Kidney (tissue), 22 donors: ENCODE measurements at places on chromosomes 4 and X. TPM values are rescaled to one million over a fixed set of nuclear protein-coding genes. Genes with fewer than 3 reads are reported as not detected.
A peak's percentile ranks its signal among the peaks of the same experiment; 100 is the strongest.

The DHX15 gene
- polyA plus RNA-seq: 53.4 TPM

The SLIT2 gene
- polyA plus RNA-seq: 9.2 TPM

The IL2RG gene
- 3.1 TPM for polyA plus RNA-seq

The NUDT11 gene
- polyA plus RNA-seq: 0.82 TPM

The GC gene
- polyA plus RNA-seq: 1.8 TPM

The CDS1 gene
- polyA plus RNA-seq: 13.5 TPM

DNA sequence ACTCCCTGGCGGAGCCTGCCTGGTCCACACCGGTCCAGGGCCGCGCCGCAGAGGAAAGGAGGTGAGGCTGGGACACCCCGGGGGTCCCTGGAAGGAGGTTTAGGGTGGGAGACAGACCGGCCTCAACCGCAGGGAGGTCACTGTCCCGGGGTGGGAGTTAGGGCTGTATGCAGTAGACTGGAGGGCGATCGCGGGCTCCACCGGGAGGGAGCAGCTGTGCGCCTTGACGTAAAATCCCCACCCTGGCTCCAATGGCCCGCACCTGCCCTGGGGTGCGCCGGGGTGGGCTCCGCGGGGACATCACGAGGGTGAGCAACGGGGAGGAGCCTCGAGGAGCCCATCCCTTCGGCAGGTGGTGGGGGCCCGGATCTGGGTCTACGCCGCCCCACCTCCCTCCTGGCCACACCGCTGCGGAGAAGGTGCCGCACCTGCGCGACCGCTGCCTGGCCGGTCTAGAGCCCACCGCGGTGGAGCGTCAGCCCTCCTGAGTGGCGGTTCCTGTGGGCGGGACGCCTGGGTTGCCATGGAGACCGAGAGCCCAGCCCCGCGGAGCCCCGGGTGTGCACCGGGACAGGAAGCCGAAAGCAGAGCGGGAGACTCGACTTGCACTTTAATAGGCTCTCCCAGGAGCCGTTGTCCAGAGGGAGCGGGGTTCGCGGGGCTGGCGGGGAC lies 105.1 kb downstream of the ADRA2C start:
- H3K4me3 ChIP-seq: no peak overlapping the region
- no peaks in the 10 kb centered on the region for H3K4me1 ChIP-seq
- no peak overlapping the region for H3K27ac ChIP-seq
- H3K36me3 ChIP-seq: no peaks in the 10 kb centered on the region
- H3K27me3 ChIP-seq: peaks cover 8% of the 10 kb centered on the region

DNA sequence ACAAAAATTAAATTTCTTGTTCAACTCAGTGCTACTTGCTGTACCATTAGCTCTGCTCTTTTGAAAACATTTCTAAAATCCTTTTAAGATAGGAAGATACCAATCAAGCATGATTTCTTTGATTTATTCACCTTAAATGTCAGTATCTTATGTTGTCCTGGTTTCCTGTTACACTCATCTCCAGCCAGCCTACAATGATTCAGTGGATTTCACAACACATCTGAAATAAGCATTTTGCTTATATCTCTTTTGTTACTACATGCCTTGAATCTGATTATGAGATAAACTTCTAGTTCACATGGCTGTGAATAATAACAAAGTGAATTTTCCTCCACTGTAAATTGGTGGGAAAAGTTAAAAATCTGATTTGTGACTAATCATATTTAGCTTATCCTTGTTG lies 112.5 kb upstream of the BMP3 start:
- H3K36me3 ChIP-seq: no peaks in the 10 kb centered on the region
- H3K4me3 ChIP-seq: no peak overlapping the region
- no peaks in the 10 kb centered on the region for H3K4me1 ChIP-seq
- H3K27me3 ChIP-seq: no peaks in the 10 kb centered on the region

DNA sequence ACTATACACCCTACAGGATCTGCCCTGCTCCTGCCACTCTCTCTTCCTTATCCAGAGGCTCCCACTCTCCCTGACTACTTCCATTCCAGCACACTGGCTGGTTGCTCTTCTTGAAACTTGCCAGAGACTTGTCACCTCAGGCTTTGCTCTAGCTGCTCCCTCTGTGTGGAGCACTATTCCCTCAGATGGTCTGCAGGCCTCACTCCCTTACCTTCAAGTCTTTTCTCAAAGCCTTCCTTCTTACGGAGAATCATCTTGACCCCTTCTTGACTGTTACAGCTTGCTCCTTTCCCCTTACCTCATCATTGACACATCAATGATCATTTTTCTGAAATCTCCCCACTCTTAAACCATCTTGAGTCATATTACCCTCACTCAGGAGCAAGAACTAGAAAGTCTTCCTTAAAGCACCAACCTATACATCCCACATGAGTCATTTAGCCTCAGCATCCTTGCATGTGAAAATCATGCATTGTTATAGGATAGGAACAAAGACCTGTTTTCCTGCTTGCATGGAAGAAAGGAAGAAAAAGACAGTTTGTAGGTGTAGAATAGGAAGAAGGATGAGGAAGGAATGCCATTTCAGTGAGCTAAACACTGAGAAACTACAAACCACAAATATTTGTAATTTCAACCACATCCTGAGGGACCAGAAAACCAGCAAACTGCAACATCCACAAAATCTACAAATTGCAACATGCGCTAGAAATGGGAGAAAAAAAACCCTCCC lies 55.7 kb downstream of the ANTXR2 start:
- H3K4me1 ChIP-seq: no peaks in the 10 kb centered on the region
- DNase-seq: no peak
- no peak overlapping the region for H3K4me3 ChIP-seq
- no peak overlapping the region for H3K27ac ChIP-seq
- H3K36me3 ChIP-seq: peaks cover 3% of the 10 kb centered on the region

DNA sequence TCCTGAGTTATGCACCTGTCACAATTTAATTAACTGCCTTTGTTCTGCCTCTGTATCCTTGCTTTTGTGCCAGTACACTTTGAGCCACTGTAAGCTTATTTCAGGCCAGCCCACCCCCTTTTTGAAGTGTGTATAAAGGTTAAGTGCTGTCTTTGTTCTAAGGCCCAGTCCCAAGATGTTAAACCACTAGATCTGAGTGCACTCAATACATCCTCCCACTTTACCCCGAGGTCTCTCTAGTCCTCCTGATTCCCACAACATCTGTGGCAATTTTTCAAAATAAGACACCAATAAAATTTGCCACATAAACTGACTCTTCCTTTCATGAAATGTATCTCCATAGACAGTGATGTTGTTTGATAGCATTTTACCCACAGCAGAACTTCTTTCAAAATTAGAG lies 124.1 kb upstream of the SPIN4 start:
- no peaks in the 10 kb centered on the region for H3K36me3 ChIP-seq
- H3K27me3 ChIP-seq: no peaks in the 10 kb centered on the region
- no peak overlapping the region for H3K4me3 ChIP-seq
- no peak overlapping the region for H3K27ac ChIP-seq
- DNase-seq: no peak

GRCh38 chrX:149830192-149830873 lies 48.6 kb downstream of the MAGEA9 start:
- H3K36me3 ChIP-seq: no peaks in the 10 kb centered on the region
- H3K27ac ChIP-seq: no peak overlapping the region
- no peaks in the 10 kb centered on the region for H3K4me1 ChIP-seq
- peak overlapping the region; percentile 43 for H3K4me3 ChIP-seq
- H3K27me3 ChIP-seq: no peaks in the 10 kb centered on the region

DNA sequence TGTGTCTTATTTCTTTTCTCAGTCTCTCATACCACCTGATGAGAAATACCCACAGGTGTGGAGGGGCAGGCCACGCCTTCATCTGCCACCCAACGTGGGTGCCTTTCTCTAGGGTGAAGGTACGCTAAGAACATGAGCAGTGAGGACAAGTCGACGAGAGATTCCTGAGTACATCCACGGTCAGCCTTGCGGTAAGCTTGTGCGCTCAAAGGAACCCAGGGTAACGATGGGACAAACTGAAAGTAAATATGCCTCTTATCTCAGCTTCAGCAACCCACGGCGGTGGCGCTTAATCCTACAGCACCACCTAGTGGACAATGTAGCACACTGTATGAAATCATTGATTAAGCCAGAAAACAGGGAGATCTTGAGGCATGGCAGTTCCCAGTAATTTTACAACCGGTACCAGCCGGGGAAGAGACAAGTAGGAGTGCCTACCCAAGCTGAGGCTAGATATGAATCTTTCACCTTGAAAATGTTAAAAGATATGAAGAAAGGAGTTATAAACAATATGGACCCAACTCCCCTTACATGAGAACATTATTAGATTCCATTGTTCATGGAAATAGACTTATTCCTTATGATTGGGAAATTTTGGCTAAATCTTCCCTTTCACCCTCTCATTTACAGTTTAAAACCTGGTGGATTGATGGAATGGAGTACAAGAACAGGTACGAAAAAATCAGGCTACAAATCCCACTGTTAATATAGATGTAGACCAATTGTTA lies 63.0 kb downstream of the ZNF732 start:
- no peaks in the 10 kb centered on the region for H3K4me1 ChIP-seq
- H3K4me3 ChIP-seq: peak overlapping the region; percentile 93
- H3K27ac ChIP-seq: no peak overlapping the region

- H3K4me1 ChIP-seq: no peaks in the 10 kb centered on the region
- peaks cover 3% of the 10 kb centered on the region for H3K36me3 ChIP-seq
- no peak for DNase-seq
These were observed 87.0 kb downstream of the AFAP1 start for GRCh38 chr4:7852568-7853185.

DNA sequence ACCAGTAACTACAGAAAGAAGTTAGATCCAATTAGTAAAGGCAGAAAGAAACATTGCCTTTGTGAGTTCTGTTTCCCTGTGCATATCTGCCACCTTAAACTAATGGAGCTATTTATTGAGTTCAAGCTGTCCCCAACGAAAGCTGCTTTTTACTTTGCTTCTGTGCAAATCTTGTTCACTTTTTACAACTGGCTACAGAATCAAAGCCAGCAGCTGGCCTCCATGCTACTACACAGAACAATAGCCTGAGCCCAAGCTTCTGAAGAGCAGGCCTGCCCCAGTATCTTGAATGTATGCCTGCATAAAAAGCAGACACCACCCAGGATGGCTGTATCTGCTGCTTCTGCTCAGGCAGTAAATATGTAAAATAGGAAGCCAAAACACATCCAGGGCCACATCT lies 28.1 kb downstream of the ANK2 start:
- DNase-seq: no peak
- H3K4me1 ChIP-seq: no peaks in the 10 kb centered on the region
- H3K4me3 ChIP-seq: no peak overlapping the region

- no peak for DNase-seq
- H3K27ac ChIP-seq: no peak overlapping the region
- no peak overlapping the region for H3K4me3 ChIP-seq
- no peaks in the 10 kb centered on the region for H3K27me3 ChIP-seq
- no peaks in the 10 kb centered on the region for H3K4me1 ChIP-seq
- H3K36me3 ChIP-seq: no peaks in the 10 kb centered on the region
These were observed 52.1 kb downstream of the RAB40A start for GRCh38 chrX:103467156-103467555.

DNA sequence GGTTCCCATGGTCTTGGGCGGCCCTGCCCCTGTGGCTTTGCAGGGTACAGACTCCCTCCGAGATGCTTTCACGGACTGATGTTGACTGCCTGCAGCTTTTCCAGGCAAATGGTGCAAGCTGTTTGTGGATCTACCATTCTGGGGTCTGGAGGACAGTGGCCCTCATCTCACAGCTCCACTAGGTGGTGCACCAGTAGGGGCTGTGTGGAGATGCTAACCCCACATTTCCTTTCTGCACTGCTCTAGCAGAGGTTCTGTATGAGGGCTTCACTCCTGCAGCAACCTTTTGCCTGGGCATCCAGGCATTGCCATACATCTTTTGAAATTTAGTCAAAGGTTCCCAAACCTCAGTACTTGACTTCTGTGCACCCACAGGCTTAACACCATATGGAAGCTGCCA lies 176.1 kb downstream of the DCAF12L1 start:
- no peak for DNase-seq
- H3K4me1 ChIP-seq: no peaks in the 10 kb centered on the region
- no peak overlapping the region for H3K27ac ChIP-seq

GRCh38 chr4:180757927-180758326 lies 1485.3 kb upstream of the TENM3 start:
- no peaks in the 10 kb centered on the region for H3K4me1 ChIP-seq
- no peak overlapping the region for H3K4me3 ChIP-seq
- no peak overlapping the region for H3K27ac ChIP-seq

DNA sequence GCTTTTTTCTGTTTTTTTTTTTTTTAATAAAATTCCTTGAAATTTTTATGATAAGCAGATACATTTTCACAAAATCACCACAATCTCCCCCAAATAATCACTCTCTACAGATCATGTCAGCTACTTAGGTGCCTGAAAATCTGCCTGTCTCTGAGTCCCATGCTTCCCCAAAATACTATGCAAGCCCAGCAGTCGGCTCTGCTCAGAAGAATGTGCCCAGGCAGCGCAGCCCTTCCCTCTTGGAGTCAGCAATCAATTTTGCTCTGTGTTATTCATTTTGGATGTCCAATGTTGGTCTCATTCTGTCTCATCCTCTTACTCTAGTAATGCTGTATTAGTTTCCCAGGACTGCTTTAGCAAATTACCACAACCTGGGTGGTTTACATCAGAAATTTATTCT lies 24.9 kb upstream of the C1QTNF7 start:
- no peaks in the 10 kb centered on the region for H3K36me3 ChIP-seq
- DNase-seq: no peak
- H3K27me3 ChIP-seq: no peaks in the 10 kb centered on the region

- H3K4me3 ChIP-seq: no peak overlapping the region
- no peaks in the 10 kb centered on the region for H3K4me1 ChIP-seq
- H3K27ac ChIP-seq: no peak overlapping the region
- no peaks in the 10 kb centered on the region for H3K27me3 ChIP-seq
- no peaks in the 10 kb centered on the region for H3K36me3 ChIP-seq
These were observed 12.3 kb downstream of the PYURF start for GRCh38 chr4:88511236-88511635.

DNA sequence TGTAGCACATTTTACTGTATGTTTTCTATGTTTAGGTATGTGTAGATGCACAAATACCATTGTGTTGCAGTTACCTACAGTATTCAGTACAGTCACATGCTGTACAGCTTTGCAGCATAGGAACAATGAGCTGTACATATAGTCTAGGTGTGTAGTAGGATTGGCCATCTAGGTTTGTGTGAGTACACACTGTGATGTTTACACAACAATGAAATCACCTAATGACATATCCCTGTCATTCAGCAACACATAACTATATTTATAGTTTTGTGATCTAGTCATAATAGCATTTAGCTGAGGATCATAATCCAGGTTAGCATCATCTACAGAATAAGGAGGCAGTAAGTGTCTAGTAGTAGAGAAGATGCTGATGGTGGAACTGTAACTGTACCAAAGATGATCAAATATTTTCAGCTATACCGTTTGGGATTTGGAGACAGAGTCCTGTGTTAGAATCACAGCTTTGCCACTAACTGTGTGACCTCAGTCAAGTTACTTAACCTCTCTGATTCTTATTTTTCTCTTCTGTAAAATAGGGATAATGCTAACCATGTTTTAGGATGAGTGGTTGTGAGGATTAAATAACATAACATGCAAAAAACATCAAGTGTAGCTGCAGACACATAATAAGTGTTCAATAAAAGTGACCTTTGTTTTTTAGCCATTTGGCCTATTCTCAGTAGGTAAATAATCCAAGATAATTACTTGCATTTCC lies 73.3 kb downstream of the LIMCH1 start:
- H3K27ac ChIP-seq: peak overlapping the region; percentile 51
- peaks cover 2% of the 10 kb centered on the region for H3K27me3 ChIP-seq
- no peak for DNase-seq
- no peaks in the 10 kb centered on the region for H3K4me1 ChIP-seq
- H3K36me3 ChIP-seq: no peaks in the 10 kb centered on the region
- H3K4me3 ChIP-seq: no peak overlapping the region

GRCh38 chr4:2072971-2073807 lies 14.1 kb downstream of the NAT8L start:
- H3K4me1 ChIP-seq: no peaks in the 10 kb centered on the region
- no peaks in the 10 kb centered on the region for H3K27me3 ChIP-seq
- H3K4me3 ChIP-seq: no peak overlapping the region
- DNase-seq: no peak
- H3K27ac ChIP-seq: peak overlapping the region; percentile 8
